ENCODE measurements at places on chromosomes 13 and 19.

GRCh38 chr13:111547726-111548273 lies 227.4 kb downstream of the TEX29 start:
- no peak for DNase-seq

DNA sequence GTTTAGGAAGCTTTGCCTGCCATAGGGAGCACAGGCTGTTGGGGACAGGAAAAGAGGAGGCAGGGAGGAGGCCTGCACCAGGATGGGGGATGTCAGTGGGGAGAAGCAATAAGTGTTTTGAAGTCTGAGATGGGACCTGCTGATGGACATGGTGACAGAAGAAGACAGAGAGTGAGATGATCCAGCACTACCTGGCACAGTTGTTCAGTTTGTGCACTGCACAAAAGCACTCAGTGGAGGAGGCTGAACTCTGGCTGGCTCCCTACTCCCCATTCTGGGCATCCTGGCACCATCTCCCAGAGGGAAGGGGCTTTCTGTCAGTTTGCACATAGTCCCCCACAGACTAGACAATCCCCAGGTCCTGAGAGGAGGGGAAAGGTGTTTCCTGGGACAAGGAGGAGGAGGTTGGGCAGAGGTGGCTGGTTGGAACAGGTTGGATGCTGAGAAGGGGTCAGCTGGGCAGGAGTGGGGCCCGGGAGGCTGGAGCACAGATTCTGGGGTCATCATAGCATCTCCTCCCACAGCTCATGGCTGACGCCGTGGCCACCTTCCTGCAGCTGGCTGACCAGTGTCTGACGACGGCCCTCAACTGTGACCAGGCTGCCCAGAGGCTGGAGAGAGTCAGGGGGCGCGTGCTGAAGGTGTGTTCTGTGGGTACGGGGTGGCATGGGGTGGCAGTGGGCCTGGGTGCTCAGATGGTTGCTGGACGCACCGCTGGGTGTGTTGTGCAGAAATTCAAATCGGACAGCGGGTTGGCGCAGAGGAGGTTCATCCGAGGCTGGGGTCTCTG lies 12.5 kb upstream of the COLGALT1 start:
- no peak for DNase-seq

DNA sequence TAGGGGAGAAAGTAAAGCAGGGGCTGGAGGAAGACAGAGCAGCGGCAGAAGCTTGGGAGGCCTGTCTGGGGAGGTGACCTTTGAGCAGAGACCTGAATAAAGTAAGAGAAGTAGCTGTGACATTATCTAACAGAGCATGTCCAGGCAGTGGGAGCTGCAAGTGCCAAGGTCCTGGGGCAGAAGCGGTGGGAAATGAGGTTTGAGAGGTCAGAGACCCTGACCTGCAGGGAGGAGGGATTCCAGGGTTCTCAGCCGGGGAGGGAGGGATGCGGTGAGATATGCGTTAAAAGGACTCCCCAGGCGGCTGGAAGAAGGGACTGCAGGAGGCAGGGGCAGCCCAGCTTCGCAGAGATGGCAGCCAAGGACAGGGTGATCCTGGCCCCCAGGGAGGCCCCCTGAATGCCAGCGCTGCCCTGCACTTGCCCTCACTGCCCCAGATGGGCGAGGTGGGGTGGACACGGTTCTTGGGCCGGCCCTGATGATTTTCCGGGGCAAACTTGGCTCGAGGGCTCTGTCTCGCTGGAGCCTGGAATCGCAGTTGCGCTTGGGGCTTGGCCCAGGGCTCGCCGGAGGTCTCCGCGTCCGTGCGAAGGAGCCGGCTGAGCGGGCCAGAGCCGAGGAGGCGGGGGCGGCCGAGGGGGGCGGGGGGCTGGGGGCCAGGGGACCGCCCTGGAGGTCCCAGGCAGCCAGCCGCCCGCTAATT lies 3.2 kb downstream of the CRLF1 start:
- DNase-seq = no peak

DNA sequence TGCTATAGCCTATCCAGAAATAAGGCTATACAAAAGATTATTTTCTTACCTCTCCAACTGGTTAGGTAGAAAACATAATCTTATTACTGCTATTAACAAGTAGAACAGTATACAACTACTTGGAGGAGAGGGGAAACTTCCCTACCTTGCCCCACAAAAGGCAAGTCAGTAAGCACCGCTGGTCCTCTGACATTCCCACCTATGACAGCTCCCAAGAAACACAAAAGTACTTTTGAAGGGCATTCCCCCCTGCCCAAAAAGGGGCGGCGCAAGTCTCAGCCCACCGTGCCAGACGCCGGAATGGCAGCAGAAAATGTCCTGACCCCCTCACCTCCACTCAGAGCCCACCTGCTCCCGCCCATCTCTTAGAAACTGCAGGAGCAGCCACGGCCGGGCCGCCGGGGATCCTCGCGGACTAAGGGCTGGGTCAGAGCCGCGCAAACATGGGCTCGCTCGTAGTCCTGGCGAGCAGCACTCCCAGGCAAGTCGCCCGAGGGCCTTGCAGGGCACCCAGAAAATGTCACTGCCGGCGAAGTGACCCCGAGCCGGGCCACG lies 437 bp downstream of the SUCLA2 start:
- no peak for DNase-seq

- no peak for DNase-seq
Observed at GRCh38 chr19:57709616-57710015, 612 bp upstream of the ZNF154 start.

GRCh38 chr13:79770056-79770455 lies 289.1 kb downstream of the NDFIP2 start:
- no peak for DNase-seq

DNA sequence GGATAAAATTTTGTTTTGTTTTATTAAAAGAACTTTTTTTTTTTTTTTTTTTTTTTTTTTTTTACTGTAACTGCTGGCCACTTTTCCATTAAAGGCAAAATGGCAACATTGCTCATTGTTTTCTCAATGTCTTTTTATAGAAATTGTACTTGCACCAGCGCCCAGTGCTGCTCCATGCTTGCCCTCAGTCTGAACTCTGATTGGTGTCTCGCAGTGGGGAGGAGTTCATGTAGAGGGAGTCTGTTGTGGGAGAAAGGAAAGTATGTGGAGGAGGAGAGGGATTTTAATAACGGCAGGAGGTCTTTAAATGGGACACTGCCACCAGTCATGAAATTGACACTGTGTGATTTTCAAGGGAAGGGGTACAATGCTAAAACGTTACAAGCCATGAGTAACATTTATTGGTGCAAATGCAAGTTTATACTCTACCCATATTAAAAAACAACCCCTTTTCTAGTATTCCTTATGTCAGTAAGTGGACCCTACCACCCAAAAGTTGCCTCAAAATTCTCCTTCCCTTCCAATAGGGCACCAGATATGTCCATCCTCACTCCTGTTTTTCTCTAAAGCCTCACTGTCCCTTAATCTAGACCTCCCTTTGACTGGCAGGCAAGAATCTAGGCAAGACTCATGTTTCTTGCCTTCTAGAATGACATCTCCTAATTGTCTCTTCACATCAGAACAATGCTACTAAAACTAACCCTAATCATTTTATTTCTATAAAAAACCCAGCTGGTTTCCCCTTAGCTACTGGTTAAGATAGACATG lies 3.2 kb downstream of the RASL11A start:
- no peak for DNase-seq

GRCh38 chr13:85565652-85566051 lies 233.6 kb downstream of the SLITRK6 start:
- no peak for DNase-seq

DNA sequence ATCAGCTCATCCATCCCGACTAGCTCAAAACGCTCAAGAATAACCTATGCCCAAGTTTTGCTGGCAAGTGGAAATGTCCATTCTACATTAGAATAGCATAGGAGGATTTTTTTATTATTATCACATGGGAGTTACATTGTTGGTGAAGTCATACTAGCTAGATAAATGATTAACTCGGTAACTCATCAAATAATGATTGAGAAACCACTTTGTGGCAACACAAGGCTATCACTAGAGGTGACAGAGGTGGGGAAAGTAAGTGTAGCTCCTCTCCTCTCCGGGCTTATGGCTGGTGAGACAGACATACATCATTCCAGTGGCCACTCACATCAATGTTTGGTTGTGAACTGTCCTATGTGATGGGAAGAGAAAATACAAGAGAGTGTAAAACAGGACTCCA lies 161.6 kb downstream of the ZIC5 start:
- no peak for DNase-seq

GRCh38 chr13:41130356-41130755 lies 2.2 kb downstream of the KBTBD6 start:
- DNase-seq = no peak

DNA sequence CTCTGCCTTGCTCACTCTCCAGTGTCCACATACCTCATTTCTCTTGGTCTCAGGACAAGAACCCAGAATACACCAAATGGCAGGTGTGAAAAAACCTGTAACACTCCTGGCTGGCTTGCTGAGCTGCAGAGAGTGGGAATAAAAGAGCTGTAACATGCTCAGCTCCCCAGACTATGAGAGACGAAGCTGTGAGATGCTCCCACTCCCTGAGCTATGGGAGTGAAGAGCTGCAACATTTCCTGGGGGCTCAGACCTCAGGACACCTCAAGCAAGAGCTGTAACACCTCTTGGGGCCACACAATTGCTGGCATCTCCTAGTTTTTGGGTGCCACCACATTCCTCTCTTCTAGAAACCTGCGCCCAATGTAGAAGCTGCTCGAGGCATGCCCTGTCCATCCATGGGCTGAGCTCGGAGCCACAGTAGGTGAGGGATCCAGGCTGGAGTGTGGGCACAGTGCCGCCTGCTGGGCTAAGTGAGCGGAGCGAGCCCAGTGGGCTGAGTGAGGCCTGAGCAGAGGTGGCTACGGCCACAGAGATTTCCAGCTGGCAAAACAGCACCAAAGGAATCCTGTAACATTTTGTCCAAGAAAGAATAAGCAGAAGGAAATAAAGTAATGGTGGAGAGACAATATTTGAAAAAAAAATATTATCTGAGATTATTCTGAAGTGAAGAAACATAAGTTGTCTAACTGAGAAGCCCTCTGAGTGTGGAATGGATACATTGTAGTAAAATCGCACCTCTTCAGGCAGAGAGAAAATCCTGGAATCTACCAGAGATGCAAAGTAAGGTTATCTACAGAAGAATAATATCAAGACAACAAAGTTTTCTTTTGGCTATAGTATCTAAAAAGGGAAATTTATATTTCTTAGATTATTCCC lies 186.2 kb upstream of the PCDH9 start:
- no peak for DNase-seq

- peak; percentile 31 for DNase-seq
Observed at GRCh38 chr19:58279042-58279924, 528 bp downstream of the ZNF8 start.

DNA sequence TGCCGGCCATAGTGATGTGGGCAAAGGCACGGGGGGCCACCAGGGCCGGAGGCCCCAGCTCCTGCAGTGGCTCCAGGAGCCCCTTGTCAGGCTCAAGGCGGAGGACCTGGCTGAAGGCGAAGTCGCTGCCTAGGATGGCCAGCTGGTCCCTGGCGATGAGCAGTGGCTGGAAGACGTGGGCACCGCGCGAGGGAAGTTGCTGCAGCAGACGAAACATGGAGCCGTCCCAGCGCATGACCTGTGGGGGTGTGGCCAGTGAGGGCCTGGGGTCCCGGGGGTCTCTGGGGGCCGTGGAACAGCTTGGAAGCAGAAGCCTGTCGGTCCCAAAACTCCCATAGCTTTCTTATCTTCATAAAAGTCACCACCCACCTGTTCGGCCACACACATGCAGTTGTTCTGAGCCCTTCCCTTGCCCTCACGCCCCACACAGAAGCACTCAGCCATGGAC lies 9.6 kb downstream of the LGI4 start:
- DNase-seq = no peak

GRCh38 chr19:28971049-28971448 lies 241.9 kb downstream of the UQCRFS1 start:
- DNase-seq = no peak

GRCh38 chr19:38665219-38665931 lies 17.9 kb downstream of the ACTN4 start:
- no peak for DNase-seq

DNA sequence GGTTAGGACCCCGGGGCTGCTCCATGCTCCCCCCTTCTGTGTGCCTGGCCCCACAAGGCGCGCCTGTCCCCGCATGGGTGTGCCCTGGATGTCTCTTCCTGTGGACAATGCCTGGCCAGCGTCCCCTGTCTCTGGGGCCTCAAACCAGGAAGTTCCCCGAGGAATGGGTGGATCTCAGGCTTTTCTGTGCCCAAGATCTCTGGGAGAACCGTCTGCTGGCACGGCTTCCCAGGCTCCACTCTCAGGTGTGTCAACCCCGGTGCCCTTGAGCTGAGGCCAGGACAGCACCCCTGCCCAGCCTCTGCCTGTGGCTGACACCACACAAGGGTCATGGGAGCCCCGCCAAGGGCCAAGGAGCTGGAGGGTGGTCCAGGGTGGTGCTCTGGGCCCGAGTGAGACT lies 15.7 kb downstream of the ZNF444 start:
- no peak for DNase-seq

DNA sequence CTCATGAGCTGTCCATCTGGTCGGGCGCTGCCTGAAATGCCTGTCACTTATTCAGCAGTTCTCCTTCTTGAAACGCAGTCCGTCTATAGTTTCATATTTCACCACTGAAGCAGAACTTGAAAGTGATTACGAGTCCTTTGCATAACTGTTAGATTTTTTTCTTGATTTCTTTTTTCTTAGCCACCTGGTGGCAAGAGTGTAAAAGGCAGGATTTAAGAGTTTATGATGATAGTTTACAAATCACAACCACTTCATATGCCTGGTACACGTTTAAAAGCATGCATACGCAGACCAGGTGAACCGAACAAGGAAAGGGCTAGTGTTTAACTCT lies 45.8 kb downstream of the GGACT start:
- DNase-seq = peak; percentile 55

GRCh38 chr19:35043906-35044305 lies 2.4 kb downstream of the HPN start:
- no peak for DNase-seq

DNA sequence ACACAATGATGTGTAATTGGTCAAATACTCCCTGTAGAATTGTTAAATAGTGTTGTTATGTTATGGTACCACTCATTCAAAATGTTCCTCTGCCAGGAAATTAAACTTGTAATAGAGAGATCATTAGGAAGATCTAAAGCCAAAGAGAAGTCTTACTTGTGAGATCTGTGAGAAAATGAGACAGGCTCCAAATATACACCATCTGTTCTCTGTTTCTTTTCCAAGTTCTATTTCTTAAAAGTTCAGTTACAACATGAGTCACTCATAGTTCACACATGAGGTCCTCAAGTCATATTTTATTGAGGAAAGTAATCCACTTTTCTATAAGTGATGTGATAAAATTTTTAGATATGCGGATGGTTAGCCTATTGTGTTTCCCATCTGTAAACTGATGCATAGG lies 1038.1 kb upstream of the PRR20A start:
- no peak for DNase-seq

GRCh38 chr19:56312342-56312741 lies 2.3 kb downstream of the ZSCAN5A start:
- no peak for DNase-seq

GRCh38 chr13:49740870-49741269 lies 49.6 kb upstream of the EBPL start:
- no peak for DNase-seq

- DNase-seq = no peak
Observed at GRCh38 chr19:45249261-45250033, 1.6 kb upstream of the MARK4 start.

- DNase-seq = no peak
Observed at GRCh38 chr19:58407658-58408151, 744 bp upstream of the ZNF584 start.

- no peak for DNase-seq
Observed at GRCh38 chr19:17037966-17038500, 11.4 kb upstream of the CPAMD8 start.

Data from CD4-positive, alpha-beta T cell (primary cell).